SK-N-DZ (cell line): ENCODE measurements at places on chromosomes 6 and 20.

GRCh38 chr6:159836718-159837490 lies 36.8 kb downstream of the PNLDC1 start:
- no peak for DNase-seq

GRCh38 chr20:46564241-46564957 lies 13.9 kb upstream of the OCSTAMP start:
- no peak for DNase-seq

- DNase-seq = no peak
These were observed 702 bp downstream of the ETV7 start for GRCh38 chr6:36386495-36387439.

- DNase-seq = no peak
These were observed 38.9 kb downstream of the SNRNP48 start for GRCh38 chr6:7628909-7629308.

- no peak for DNase-seq
These were observed 81.4 kb downstream of the CD164 start for GRCh38 chr6:109300874-109301273.

DNA sequence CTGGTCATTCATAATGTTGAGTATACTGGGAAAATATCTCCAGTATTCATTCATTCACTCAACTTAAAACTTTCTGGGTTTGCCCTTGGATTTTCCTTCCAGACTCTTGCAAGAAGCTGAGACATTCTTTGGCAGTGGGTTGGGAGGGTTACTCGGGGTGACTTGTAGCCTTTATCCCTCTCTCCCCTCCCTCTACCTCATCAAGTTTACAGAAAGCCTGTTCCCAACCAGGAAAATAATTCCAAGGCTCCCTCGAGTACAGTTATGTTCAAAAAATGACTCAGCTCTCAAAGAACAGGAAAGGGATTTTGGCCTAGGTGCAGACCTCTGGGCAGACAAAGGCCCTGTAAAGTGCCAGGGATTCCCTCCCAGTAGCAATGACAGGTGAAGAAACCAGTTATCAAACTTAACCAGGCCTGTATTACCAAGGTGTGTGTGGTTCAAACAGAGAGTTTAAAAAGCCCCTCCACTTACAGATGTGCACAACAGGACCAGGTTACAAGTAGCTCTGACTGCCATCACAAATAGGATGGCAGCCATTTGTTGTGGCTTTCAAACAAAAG lies 22.2 kb downstream of the FKBP1A start:
- no peak for DNase-seq

- DNase-seq = no peak
These were observed 1040.7 kb upstream of the FLRT3 start for GRCh38 chr20:15378151-15378550.

- no peak for DNase-seq
These were observed 186.1 kb upstream of the SCGN start for GRCh38 chr6:25465941-25466340.

- DNase-seq = no peak
These were observed 16.3 kb downstream of the NOX3 start for GRCh38 chr6:155439376-155439775.
